CD4-positive, alpha-beta memory T cell (primary cell): ENCODE measurements at places on chromosomes 12 and 14.

DNA sequence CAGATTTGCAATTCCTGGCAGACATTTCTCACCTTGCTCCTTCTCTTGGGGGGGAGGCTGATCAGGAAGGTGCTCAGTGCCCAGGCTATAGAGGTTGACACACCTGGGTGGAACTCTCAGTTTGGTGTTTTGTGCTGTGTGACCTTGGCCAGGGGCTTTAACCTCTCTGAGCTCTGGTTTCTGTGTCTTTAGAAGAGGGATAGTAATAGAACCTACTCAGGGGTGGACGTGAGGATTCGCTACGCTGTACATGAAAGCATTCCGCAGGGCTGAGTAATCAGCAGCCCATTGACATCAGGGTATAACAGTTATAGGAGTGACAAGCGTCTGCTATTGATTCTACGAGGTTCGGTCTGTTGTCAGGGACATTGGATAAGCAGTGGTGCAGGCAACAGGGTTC lies 98.1 kb downstream of the PHETA1 start:
- no peak for DNase-seq

GRCh38 chr14:77177702-77178101 lies 3.9 kb upstream of the TMEM63C start:
- no peak for DNase-seq

- DNase-seq: no peak
Observed at GRCh38 chr14:55624913-55625312, 44.9 kb downstream of the KTN1 start.

GRCh38 chr12:45933504-45933903 lies 56.9 kb downstream of the SCAF11 start:
- no peak for DNase-seq

DNA sequence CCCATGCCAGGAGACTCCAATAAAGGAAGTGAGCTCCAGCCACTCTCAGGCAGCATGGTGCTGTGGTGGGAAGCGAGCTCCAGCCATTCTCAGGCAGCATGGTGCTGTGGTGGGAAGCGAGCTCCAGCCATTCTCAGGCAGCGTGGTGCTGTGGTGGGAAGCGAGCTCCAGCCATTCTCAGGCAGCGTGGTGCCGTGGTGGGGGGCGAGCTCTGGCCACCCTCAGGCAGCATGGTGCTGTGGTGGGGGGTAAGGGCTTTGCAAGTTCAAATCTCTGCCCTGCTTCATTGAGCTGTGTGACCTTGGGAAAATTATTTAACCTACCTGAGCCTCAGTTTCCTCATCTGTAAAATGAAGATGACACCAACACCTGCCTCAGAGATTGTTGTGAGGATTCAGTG lies 975.1 kb downstream of the BCL11B start:
- no peak for DNase-seq

GRCh38 chr14:105945896-105946295 lies 419.5 kb downstream of the TMEM121 start:
- DNase-seq: no peak

DNA sequence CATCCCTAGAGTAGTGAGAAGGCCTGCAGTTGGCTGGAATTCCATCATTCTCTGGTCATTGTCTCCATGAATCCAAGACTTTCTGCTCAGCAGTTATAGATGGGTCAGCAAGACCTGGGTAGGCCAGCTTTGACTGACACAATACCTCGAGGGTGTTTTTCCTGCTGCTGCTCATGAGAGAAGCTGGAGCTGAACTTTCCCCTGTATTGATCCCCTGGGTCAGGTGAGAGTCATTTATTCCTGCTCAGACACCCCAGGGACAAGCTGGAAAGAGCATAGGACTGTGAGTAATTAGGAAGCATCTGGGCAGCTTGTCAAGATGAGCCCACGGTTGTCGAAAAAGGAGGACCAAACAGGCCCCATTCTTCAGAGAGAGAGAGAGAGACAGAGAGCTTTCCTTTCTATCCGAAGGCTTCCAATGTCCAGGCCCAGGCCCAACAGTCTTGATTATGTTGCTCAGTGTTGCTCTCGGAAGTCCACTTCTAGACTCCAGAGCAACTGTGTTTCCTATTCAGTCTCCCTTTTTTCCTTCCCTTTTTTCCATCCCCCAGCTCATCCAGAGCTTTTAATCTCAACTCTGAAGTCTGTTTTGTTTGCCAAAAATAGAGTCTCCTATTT lies 131.1 kb downstream of the SLC8A3 start:
- DNase-seq: no peak

DNA sequence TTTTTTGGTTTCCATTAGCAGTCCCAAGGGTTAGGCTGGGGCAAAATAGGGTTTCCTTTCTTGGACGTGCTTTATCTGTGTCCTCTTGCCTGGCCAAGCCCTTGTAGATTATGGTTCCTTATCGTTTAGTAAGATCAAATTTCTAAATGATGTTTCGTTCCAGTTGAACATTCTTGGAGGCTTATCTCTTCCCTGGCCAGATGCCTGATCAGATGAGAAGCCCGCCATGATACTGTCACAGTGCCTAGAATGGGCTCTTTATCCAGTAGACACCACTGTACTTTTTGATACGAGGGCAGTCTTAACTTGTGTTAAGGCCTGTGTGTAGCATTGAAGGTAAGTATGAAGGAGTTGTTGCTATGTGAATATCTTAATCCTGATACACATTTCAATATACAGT lies 76.1 kb upstream of the TMEM263 start:
- DNase-seq: no peak

GRCh38 chr12:71060426-71060825 lies 97.4 kb downstream of the TSPAN8 start:
- no peak for DNase-seq

- no peak for DNase-seq
Observed at GRCh38 chr12:62865937-62866336, 69.0 kb downstream of the PPM1H start.

DNA sequence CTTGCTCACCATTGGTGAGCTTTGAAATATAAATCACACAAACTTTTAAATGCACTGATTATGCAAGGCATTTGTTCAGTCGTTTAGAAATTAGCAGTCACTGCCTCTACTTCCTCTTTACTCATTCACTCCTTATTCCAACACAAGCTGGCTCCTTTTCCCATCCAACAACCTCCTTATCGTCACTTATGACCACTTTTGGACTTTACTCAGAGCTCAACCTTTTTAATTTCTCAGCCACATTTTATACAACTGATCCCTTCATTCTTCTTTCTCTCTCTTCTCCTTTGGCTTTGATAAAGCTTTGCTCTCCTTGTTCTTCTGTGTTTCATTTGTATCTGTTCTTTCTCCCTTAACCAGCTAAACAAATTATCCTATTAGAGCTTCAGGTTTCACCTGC lies 126.4 kb upstream of the PLEKHA5 start:
- DNase-seq: no peak

GRCh38 chr12:51197736-51198567 lies 19.9 kb downstream of the POU6F1 start:
- DNase-seq: no peak

- DNase-seq: no peak
Observed at GRCh38 chr14:54591866-54592265, 24.9 kb downstream of the SAMD4A start.

DNA sequence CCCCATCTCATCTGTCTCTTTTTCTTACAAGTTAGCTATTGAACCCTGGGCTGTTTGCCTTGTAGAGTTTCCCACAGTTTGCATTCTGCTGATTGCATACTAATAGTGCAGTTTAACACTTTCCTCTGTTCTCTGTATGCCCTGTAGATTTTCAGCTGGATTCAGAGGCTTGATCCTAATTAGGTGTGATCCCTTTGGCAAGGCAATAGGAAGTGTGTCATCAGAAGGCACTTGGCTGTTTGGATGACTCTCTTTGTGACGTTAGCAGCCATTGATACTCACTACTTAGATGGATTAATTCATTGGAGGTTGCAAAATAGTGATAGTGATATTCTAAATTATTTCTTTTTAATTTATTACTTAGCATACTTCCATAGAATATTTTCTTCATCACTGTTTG lies 33.6 kb downstream of the FUT8 start:
- no peak for DNase-seq

DNA sequence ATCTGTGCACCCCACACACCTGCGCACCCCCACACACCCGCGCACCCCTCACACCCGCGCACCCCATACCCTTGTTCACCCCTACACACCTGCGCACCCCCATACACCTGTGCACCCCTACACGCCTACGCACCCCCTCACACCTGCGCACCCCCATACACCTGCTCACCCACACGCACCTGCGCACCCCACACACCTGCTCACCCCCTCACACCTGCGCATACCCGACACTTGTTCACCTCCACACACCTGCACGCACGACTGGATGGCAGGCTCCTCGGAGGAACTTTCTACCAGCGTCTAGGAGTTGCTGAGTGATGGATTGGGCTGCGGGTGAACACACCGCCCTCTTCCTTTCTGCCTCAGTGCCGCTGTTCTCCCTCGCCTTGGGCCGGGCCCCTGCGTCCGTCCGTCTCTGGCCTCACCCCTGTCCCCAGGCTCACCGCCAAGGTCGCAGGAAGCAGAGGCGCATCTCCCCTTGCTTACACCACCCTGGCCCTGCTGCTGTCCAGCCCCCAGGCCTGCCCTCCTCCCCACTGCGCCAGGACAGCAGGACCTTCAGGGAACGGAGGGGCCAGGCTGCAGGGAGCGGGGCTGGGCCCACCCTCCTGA lies 20.7 kb upstream of the TMEM106C start:
- no peak for DNase-seq

GRCh38 chr14:103045371-103045869 lies 11.9 kb downstream of the CDC42BPB start:
- no peak for DNase-seq

DNA sequence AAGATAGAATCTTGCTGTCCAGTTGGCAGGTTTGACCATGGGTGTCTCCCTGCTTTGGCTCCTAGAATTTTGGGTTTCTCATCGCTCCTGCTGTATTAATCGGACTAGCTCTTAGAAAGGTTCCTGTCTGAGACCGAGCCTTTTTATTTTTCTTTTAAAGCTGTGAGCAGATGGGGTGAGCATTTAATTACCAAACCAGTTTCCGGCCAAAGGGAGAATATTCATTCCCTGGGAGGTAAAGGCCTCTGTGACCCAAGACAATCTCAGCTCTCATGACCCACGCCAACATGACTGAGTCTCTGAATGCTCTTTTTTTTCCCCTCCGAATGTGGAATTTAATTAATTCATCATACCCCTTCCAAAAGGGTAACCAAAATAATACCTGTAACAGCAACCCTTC lies 464.7 kb upstream of the TMEM132C start:
- no peak for DNase-seq

DNA sequence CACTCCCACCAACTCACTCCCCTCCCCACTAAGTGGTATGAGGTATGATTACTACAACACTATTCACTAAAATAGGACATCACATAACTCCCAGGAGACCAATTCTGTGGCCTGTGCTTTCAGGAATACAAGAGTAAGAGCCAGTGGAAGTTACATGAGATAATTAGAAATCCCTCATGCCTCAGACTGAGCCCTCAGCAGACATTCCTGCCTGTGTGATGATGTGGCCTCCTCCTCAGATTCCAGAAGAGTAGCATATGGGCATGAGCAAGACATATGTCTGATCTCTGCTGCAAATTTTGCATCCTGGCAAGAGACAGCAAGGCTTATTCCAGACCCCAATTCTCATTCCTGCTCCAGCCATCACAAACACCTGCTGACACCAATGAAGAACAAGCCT lies 46.0 kb upstream of the BMP4 start:
- DNase-seq: no peak

GRCh38 chr12:11542599-11542998 lies 106.9 kb upstream of the ETV6 start:
- no peak for DNase-seq

GRCh38 chr14:25032092-25032784 lies 17.7 kb downstream of the STXBP6 start:
- DNase-seq: no peak

GRCh38 chr12:116508145-116509121 lies 50.7 kb upstream of the MAP1LC3B2 start:
- DNase-seq: peak; percentile 1

GRCh38 chr14:79571366-79571765 lies 639.9 kb downstream of the DIO2 start:
- no peak for DNase-seq

GRCh38 chr12:48182631-48183030 lies 813 bp upstream of the CCDC184 start:
- no peak for DNase-seq
